Dermis microvascular lymphatic vessel endothelial cell (primary cell): ENCODE measurements at places on chromosomes 1 and 21. TPM values are rescaled to one million over a fixed set of nuclear protein-coding genes. Genes with fewer than 3 reads are reported as not detected.

GPR37L1 gene
- total RNA-seq: not detected in 2 replicates

PPIAL4G gene
- total RNA-seq: not detected in 2 replicates

NBPF11 gene
- total RNA-seq: 2.7 and 4.2 TPM in 2 replicates

KCNA3 gene
- not detected in 2 replicates for total RNA-seq

POMGNT1 gene
- 26.6 and 38.1 TPM in 2 replicates for total RNA-seq

TRIM67 gene
- not detected in 2 replicates for total RNA-seq

ADGRB2 gene
- 0.26 and 0.51 TPM in 2 replicates for total RNA-seq

TNFRSF18 gene
- 0.26 and 0.51 TPM in 2 replicates for total RNA-seq

CFHR5 gene
- total RNA-seq: not detected in 2 replicates

TBX19 gene
- 0.39 and 0.51 TPM in 2 replicates for total RNA-seq

NR1I3 gene
- not detected in 2 replicates for total RNA-seq

PCSK9 gene
- total RNA-seq: under 0.01 and 0.26 TPM in 2 replicates

BRDT gene
- total RNA-seq: not detected in 2 replicates

ANGPTL1 gene
- total RNA-seq: not detected in 2 replicates

OR2T29 gene
- total RNA-seq: not detected in 2 replicates

CHODL gene
- 0.13 TPM in 2 replicates for total RNA-seq

PRMT2 gene
- 96.2 and 141 TPM in 2 replicates for total RNA-seq

RYR2 gene
- 0.25 and 0.26 TPM in 2 replicates for total RNA-seq

CRP gene
- not detected in 2 replicates for total RNA-seq

CDC14A gene
- total RNA-seq: 5.3 and 6.4 TPM in 2 replicates

SLC44A3 gene
- total RNA-seq: 1.3 and 4.7 TPM in 2 replicates

BGLAP gene
- total RNA-seq: 0.26 and 0.63 TPM in 2 replicates

GPR89B gene
- 9.6 and 12.8 TPM in 2 replicates for total RNA-seq

DNAJC28 gene
- total RNA-seq: 0.89 and 1.2 TPM in 2 replicates

WDR77 gene
- total RNA-seq: 35.0 and 42.2 TPM in 2 replicates

COL9A2 gene
- 0.39 and 0.51 TPM in 2 replicates for total RNA-seq

CHML gene
- total RNA-seq: 11.3 and 13.6 TPM in 2 replicates

TFF3 gene
- 204 and 290 TPM in 2 replicates for total RNA-seq

PSMB2 gene
- total RNA-seq: 18.2 and 21.4 TPM in 2 replicates

C1orf53 gene
- total RNA-seq: 1.8 and 3.5 TPM in 2 replicates

ZFP69 gene
- total RNA-seq: 1.4 and 1.5 TPM in 2 replicates

CHTOP gene
- total RNA-seq: 20.7 and 23.1 TPM in 2 replicates

INAVA gene
- total RNA-seq: under 0.01 TPM in 1 of 2 replicates, not detected in the other

MAPKAPK2 gene
- 27.0 and 46.1 TPM in 2 replicates for total RNA-seq

MFSD2A gene
- total RNA-seq: 0.13 and 0.51 TPM in 2 replicates

FAAH gene
- 0.64 and 1.1 TPM in 2 replicates for total RNA-seq

OR2T2 gene
- total RNA-seq: not detected in 2 replicates

DRAXIN gene
- total RNA-seq: 0.13 and 0.64 TPM in 2 replicates

SMIM34 gene
- not detected in 2 replicates for total RNA-seq

KRTAP11-1 gene
- total RNA-seq: not detected in 2 replicates

AIDA gene
- total RNA-seq: 33.8 and 40.2 TPM in 2 replicates

SF3B4 gene
- 8.7 and 12.5 TPM in 2 replicates for total RNA-seq

OR2L5 gene
- not detected in 2 replicates for total RNA-seq

OR14A2 gene
- not detected in 2 replicates for total RNA-seq

CDK11B gene
- total RNA-seq: 5.6 and 7.5 TPM in 2 replicates

NMNAT2 gene
- total RNA-seq: 0.13 and 0.51 TPM in 2 replicates

SMCP gene
- not detected in 2 replicates for total RNA-seq

TNFRSF4 gene
- 1.5 and 3.7 TPM in 2 replicates for total RNA-seq

KRTAP13-4 gene
- total RNA-seq: not detected in 2 replicates

TPTE gene
- not detected in 2 replicates for total RNA-seq
